Amniotic epithelial cell (primary cell): ENCODE measurements at places on chromosomes 1 and 21.

GRCh38 chr1:200409203-200409760 is 554 bp downstream of the ZNF281 start:
- no peak for DNase-seq

- DNase-seq, result peak; percentile 6
Observed at GRCh38 chr1:190453550-190453949, 24.1 kb downstream of the BRINP3 start.

GRCh38 chr1:228281631-228282328 is 73.9 kb downstream of the OBSCN start:
- DNase-seq, result no peak

DNA sequence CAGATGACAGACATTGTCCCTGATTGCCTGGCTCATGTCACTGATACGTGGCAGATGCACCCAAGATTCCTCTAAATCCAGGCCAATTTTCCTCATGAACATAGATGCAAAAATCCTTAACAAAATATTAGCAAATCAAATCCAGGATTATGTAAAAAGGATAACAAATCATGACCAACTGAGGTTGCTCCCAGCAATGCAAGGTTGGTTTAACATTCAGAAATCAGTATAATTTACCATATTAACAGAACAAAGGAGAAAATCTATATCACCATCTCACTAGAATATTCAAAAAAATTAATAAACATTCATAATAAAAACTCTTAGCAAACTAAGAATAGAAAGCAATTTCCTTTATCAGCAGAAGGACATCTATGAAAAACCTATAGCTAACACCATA is 39.7 kb downstream of the FAF1 start:
- no peak for DNase-seq

DNA sequence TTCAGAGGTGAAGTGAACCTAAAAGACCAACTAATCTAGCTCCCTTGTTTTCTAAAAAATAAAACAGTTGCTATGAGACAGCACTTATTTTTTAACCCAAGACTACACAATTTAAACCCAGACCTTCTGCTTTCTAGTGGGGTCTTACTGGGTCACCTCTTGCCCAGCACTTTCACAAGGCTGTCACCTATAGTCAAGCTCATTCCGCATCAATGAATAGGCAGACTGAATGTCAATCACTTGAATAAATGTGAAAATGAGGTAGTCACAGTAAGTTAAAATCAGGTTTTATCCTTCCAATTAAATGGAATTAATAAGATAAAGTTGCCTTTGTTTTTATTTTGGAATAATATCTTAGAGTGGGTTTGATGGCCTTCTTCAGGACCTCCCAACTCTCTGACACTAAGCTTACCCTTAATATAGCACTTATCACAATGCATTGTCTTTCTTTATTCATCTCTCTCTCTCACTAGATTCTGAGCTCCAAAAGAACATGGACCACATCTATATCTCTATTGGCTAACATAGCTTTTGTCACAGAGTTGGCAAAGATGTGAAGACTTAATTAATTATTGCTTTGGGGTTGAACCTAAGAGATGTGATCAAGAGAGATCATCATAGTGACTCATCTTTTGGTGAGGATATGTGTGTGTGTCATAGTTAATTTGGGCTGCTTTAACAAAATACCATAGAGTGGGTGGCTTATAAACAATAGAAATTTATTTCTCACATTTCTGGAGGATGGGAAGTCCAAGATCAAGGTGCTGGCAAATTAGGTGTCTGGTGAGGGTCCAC is 248.7 kb upstream of the DAB1 start:
- DNase-seq, result no peak

- DNase-seq, result peak; percentile 99
Observed at GRCh38 chr1:155454096-155454495, 108.5 kb downstream of the ASH1L start.

DNA sequence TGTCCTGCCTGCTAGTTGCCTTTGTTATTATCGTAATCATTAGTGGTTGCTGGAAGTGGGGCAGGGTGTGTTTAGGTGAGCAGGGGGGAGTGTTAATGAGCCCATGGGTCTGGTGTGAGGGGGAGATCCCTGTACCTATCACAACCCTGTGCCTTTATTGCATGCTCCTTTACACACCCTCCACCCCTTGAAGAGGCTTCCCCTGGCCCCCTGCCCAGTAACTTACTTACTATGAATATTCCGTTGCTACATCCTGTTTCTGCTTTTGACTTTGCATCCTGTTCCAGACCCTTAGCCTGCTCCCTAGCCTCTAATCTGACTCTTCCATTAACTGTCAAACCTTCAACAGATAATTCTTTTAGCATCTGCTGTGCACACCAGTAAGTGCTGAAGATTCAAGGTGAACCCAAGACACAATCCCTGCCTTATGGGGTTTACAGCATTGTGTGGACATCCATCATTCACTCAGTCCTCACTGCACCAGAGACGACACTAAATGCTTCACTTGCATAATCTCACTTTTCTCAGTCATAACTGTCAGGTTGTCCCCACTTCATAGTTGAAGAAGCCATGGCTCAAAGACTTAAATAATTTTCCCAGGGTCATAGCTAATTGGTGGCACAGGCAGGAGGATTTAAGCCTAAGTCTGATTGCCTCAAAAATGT is 47.9 kb downstream of the CDC7 start:
- DNase-seq, result no peak
